ENCODE measurements at places on chromosomes 12 and 14. TPM values are rescaled to one million over a fixed set of nuclear protein-coding genes. Genes with fewer than 3 reads are reported as not detected.

SDR9C7 gene
- total RNA-seq: 11.0 TPM

- DNase-seq: no peak
Measured at GRCh38 chr14:41986700-41987099, 380.0 kb downstream of the LRFN5 start.

KRT74 gene
- not detected for total RNA-seq

- no peak for DNase-seq
Measured at GRCh38 chr12:99231031-99231430, 416.5 kb upstream of the GARIN6 start.

DNA sequence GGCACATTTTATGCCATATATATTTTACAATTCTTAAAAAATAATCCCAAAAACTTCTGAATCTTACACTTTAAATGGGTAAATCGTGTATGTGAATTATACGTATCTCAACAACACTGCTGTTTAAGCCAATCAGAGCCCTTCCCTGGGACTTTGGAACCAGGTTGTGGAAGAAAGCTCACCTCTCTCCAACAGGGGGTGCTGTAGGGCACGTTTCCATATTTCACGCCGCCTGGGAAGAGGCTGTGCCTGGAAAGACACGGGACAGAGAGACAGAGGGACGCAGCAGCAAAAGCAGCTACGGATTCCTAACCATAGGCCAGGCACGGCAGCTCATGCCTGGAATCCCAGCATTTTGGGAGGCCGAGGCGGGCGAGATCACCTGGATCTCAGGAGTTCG is 29.4 kb upstream of the FBRSL1 start:
- no peak for DNase-seq

Data from vagina (tissue), 2 donors.